Keratinocyte (primary cell): ENCODE measurements at places on chromosomes 6 and 20. TPM values are rescaled to one million over a fixed set of nuclear protein-coding genes. Genes with fewer than 3 reads are reported as not detected.
A peak's percentile ranks its signal among the peaks of the same experiment; 100 is the strongest.

Gene APCDD1L
- 0.62 to 3.7 TPM (median 0.67 TPM) in 3 replicates for polyA plus RNA-seq

Gene CLPSL1
- not detected in 3 replicates for polyA plus RNA-seq

Gene SEL1L2
- not detected in 3 replicates for polyA plus RNA-seq

Gene HLA-DQA1
- polyA plus RNA-seq, result 0.70 TPM in 1 of 3 replicates, not detected in the others

Gene OR2H1
- not detected in 3 replicates for polyA plus RNA-seq

Gene AMD1
- 51.4 to 105 TPM (median 90.9 TPM) in 3 replicates for polyA plus RNA-seq

Gene APOBEC2
- polyA plus RNA-seq, result 0.05 TPM in 1 of 3 replicates, not detected in the others

Gene TMEM217
- 0.44 to 0.85 TPM (median 0.80 TPM) in 3 replicates for polyA plus RNA-seq

Gene COL19A1
- polyA plus RNA-seq, result not detected in 3 replicates

Gene DZANK1
- polyA plus RNA-seq, result 1.7 to 3.4 TPM (median 3.0 TPM) in 3 replicates

DNA sequence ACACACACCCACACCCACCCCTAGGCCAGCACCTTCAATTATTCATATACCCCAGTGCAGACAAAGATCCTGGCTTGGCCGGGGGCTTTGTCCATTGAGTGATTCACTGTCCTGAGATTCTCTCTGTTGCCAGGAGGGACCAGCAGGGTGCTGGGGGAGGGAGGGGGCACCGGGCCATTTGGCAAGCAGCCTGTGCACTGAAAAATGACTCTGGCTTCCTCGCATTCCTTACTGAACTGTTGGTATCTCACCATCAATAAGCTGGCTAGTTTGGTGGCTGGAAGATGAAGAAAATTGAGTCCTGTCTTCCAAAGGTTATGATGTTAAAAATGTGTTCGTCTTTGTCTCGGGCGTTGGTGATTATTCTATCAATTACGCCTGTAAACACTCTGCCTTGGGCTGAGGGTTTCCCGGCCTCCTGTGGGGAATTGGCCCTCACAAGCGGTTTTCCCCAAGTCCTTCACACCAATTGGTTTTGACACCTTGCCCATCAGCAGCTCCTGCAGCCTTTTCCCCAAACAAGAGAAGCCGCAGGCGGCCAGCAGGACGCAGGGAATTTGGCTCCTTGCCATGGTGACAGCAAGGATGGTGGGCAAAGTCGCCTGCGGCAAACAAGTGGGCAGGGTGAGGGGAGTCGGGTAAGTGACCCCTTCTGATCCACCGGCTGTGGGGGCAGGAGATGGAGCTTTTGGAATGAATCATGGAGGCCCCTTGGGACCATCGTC, 4.9 kb downstream of the VSTM2L start:
- peaks cover 50% of the 10 kb centered on the region for H3K27me3 ChIP-seq
- no peaks in the 10 kb centered on the region for H3K4me1 ChIP-seq
- no peak for DNase-seq

DNA sequence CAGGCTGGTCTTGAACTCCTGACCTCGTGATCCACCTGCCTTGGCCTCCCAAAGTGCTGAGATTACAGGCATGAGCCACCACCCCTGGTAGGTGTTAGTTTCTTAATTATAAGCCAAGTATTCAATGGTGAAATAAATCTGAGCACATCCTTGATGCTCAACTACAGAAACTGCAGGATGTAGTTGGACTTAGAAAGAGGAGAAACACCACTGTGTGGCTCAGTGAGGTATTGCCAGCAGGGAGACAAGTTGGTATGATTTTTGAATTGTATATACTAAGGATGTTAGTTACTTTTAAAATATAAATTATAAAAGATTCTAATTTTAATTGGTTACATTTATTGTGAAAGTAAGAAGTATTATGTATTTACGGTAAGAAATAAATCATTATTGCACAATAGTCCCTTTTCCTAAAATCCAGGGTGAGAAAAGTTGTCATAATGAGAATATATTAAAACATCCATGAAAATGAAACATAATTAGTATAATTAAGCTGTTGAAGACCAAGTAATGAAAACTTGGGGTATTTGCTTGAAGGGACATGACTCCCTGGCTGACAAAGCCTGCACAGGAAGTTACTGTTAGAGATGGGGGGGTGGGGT, 17.6 kb downstream of the SLC18B1 start:
- H3K36me3 ChIP-seq, result peaks cover 5% of the 10 kb centered on the region
- H3K4me1 ChIP-seq, result no peaks in the 10 kb centered on the region
- no peak overlapping the region for H3K4me3 ChIP-seq
- no peak overlapping the region for H3K27ac ChIP-seq
- DNase-seq, result no peak
- no peaks in the 10 kb centered on the region for H3K27me3 ChIP-seq

- H3K4me1 ChIP-seq, result no peaks in the 10 kb centered on the region
- peaks cover 19% of the 10 kb centered on the region for H3K27me3 ChIP-seq
- no peak overlapping the region for H3K4me3 ChIP-seq
- H3K36me3 ChIP-seq, result no peaks in the 10 kb centered on the region
- no peak for DNase-seq
- no peak overlapping the region for H3K27ac ChIP-seq
Observed at GRCh38 chr6:33018904-33019303, 9.5 kb upstream of the HLA-DOA start.

- no peak overlapping the region for H3K27ac ChIP-seq
- H3K4me3 ChIP-seq, result no peak overlapping the region
- peaks cover 3% of the 10 kb centered on the region for H3K27me3 ChIP-seq
- peaks cover 2% of the 10 kb centered on the region for H3K4me1 ChIP-seq
- H3K36me3 ChIP-seq, result no peaks in the 10 kb centered on the region
- DNase-seq, result no peak
Observed at GRCh38 chr6:159080217-159080976, 35.6 kb upstream of the TAGAP start.

DNA sequence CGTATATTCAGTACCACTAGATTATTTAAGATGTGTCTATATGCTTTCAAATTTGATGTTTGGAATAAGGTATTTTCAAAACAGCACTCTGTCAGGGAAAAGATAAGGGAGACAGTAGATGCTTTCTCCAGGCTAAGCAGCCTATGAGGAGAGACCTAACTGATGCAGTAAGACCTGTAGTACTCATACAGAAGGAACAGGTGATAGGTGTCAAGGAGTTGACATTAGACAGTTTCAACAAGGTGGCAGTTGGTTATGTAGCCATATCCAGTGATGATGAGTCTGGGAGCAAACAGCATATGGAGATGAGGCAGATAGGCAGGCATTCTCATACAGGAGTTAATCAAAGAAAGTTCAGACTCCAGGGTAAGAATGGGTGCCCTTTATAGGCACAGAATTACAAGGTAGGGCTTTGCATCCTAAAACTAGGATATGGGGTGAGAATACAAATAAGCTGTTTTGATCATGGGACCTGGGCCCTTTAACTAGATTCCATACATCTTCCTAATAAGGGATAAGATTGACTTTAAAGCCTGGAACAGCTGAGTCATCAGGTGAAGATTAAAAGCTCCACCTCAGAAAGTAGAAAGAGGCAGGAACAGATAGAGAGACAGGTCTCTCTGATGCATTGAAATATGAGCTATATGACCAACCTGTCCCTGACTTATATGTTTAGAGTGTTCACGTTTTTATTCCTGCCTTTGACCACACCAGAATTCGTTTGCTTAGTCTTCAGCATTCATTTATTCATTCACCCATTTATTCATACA, 7.9 kb downstream of the RSPH4A start:
- no peak for DNase-seq
- peaks cover 3% of the 10 kb centered on the region for H3K4me1 ChIP-seq
- H3K4me3 ChIP-seq, result no peak overlapping the region
- H3K27me3 ChIP-seq, result no peaks in the 10 kb centered on the region

GRCh38 chr20:1505361-1505760, 14.1 kb upstream of the SIRPB2 start:
- no peaks in the 10 kb centered on the region for H3K36me3 ChIP-seq
- DNase-seq, result peak; percentile 78
- no peaks in the 10 kb centered on the region for H3K27me3 ChIP-seq

GRCh38 chr20:24478584-24478983, 9.2 kb downstream of the SYNDIG1 start:
- H3K27me3 ChIP-seq, result peaks cover 2% of the 10 kb centered on the region
- no peak overlapping the region for H3K27ac ChIP-seq
- H3K36me3 ChIP-seq, result no peaks in the 10 kb centered on the region
- H3K4me3 ChIP-seq, result no peak overlapping the region
- H3K4me1 ChIP-seq, result peaks cover 3% of the 10 kb centered on the region

DNA sequence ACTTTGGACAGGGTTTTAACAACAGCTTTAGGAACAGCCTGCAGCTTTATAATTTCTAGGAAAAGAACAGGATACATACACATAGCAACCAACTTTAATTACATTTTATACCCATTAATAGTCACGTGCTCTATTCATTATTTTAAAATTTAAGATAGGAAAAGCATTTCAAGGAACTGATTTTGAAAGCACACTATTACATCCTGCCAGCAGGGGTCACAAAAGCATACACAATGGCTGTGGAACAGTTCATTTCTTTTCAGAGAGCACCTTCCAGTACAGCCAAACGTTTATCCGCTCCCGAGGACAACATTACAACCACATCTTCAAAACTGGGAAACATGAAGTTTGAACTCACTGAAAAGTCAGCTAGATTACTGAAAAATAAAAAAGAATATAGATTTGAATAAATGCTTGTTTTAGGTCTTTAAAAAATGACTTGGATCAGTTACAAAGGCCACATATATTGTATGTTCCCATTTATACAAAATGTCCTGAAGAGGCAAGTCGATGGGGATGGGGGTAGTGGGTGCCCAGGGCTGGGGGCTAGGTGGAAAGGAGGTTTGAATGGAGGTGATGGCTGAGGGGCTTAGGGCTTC, 104.6 kb upstream of the EXOC2 start:
- no peaks in the 10 kb centered on the region for H3K4me1 ChIP-seq
- peaks cover 18% of the 10 kb centered on the region for H3K27me3 ChIP-seq
- no peaks in the 10 kb centered on the region for H3K36me3 ChIP-seq
- no peak for DNase-seq
- H3K27ac ChIP-seq, result no peak overlapping the region
- H3K4me3 ChIP-seq, result no peak overlapping the region

DNA sequence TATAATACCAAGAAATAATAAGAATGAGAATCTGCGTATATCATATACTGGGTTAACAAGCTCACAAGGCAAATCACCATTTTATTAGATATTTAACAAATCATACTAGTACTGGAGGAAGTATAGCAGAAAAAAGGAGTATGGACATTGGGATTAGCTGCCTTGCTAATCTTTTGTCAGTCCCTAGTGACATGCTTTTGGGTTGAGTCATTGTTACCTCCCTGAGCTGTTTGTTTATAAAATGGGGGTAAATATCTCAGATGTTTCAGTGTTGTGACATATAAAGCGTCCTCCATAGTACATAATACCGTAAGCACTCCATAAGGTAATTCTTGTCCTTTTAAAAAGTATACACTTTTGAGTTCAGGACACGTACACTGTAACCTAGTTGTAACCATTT, 107.0 kb downstream of the ESR1 start:
- no peak for DNase-seq
- peaks cover 46% of the 10 kb centered on the region for H3K4me1 ChIP-seq
- H3K27me3 ChIP-seq, result no peaks in the 10 kb centered on the region
- no peaks in the 10 kb centered on the region for H3K36me3 ChIP-seq

- peak overlapping the region; percentile 89 for H3K27ac ChIP-seq
- H3K36me3 ChIP-seq, result peaks cover 22% of the 10 kb centered on the region
- DNase-seq, result peak; percentile 61
- H3K4me1 ChIP-seq, result peaks cover 12% of the 10 kb centered on the region
Observed at GRCh38 chr6:12014027-12014872, 2.1 kb downstream of the HIVEP1 start.

DNA sequence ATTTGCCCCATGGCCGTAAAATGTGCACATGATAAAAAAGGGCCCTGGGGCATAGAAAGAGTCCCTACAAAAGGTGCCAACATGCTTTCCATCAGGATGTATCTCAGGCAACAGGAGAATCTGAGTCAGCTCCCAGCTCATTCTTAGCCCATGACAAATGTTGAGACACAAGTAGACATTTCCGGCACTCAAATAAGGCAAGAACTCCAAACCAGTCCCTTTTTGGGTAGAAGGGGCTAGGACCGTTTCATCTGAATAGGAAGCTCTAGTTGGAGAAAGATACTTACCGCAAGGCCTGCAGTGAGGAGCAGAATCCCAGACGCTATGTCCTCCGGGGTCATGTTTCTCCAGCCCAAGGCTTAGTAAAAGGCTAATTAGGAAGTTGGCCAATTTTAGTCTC, 261.0 kb upstream of the RIN2 start:
- no peak overlapping the region for H3K4me3 ChIP-seq
- H3K4me1 ChIP-seq, result no peaks in the 10 kb centered on the region
- no peak for DNase-seq
- H3K36me3 ChIP-seq, result no peaks in the 10 kb centered on the region

GRCh38 chr20:63158845-63159244, 57.1 kb downstream of the YTHDF1 start:
- H3K36me3 ChIP-seq, result no peaks in the 10 kb centered on the region
- peaks cover 20% of the 10 kb centered on the region for H3K27me3 ChIP-seq
- H3K27ac ChIP-seq, result no peak overlapping the region
- no peak overlapping the region for H3K4me3 ChIP-seq

GRCh38 chr6:161152907-161153662, 120.8 kb downstream of the AGPAT4 start:
- no peak overlapping the region for H3K4me3 ChIP-seq
- no peaks in the 10 kb centered on the region for H3K27me3 ChIP-seq
- DNase-seq, result no peak
- H3K36me3 ChIP-seq, result no peaks in the 10 kb centered on the region

DNA sequence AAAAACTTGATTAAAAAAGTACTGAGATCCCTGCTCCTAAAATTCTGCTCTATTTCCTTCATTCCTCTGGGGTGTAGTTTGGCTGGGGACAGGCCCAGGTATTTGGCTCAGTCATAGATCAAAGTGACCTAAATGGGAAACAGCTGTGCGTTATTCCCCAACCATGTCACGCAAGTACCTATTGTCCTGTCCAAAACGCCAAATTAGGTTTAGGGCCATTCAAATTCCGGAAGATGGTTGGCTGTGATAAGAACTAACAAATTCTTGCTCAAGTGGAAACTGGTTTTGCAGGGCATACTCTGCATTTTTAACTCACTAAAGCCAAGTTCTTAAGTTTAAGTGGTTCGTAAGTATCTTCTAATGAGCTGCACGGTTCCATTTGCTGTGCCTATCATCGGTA, 147.6 kb upstream of the TMEM170B start:
- no peak overlapping the region for H3K27ac ChIP-seq
- H3K27me3 ChIP-seq, result no peaks in the 10 kb centered on the region
- H3K36me3 ChIP-seq, result no peaks in the 10 kb centered on the region
- no peak for DNase-seq
- peaks cover 20% of the 10 kb centered on the region for H3K4me1 ChIP-seq

DNA sequence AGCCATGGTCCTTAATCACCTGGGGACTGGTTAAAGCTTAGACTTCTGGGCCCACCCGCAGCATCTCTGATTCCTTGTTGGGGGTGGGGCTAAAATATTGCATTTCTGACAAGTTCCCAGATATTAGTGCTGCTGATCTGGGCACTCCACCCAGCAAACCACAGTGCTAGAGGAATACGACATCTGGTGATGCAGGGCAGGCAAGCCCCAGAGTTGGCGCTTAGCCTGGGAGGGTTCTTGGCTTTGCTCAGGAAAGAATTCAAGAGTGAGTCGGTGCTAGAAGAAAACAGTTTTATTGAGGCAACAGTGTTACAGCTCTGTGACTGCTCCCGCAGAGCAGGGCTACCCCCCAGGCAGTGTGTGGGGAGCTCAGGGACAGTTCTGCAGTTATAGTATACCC, 210.7 kb downstream of the TFAP2C start:
- no peaks in the 10 kb centered on the region for H3K36me3 ChIP-seq
- DNase-seq, result no peak
- H3K27ac ChIP-seq, result no peak overlapping the region
- no peak overlapping the region for H3K4me3 ChIP-seq

GRCh38 chr6:143090314-143091044, 29.8 kb downstream of the AIG1 start:
- DNase-seq, result no peak
- no peaks in the 10 kb centered on the region for H3K27me3 ChIP-seq
- no peaks in the 10 kb centered on the region for H3K36me3 ChIP-seq
- H3K4me1 ChIP-seq, result no peaks in the 10 kb centered on the region
- H3K27ac ChIP-seq, result no peak overlapping the region
